Stimulated activated CD8-positive, alpha-beta memory T cell treated with anti-CD3 and anti-CD28 coated beads, Interleukin-12 subunit alpha, Interleukin-12 subunit beta, amount 100 ng/mL, for 4 hours (primary cell): ENCODE measurements at places on chromosomes 12 and 14.

DNA sequence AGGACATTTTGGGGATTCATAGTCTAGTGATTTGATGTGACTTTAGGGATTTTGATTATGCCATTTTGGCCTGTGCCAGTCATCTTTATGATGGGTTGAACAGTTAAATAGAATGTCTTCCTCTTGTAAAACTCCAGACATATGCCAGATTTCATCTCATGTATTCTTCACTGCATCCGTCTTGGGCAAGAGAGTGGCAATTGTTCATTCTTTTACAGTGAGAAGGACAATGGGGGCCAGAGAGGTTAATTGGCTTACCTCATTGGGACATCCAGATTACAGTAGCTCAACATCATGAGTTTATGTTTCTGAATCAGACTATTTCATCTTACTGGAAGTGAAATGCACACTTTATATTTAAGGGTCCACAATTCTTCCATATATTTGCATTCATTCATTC is 108.2 kb upstream of the SLC38A2 start:
- no peak for DNase-seq

DNA sequence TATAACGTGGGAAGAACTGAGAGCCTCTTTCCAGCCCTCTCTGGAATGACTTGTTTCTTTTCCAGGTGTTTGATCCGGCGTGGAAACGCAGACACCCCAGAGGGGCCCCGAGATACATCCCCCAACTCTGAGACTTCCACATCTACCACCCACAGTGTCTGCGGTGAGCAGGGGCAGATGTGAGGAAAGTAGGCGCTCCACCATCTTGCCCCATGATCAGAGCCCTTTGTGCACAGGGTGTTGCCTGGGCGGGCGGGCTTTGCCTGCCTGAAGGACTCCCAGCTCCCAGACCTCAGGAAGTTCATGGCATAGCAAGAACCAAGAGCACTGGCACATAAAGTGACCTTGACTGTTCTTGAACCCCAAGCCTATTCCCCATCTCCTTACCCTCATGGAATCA is 2.8 kb downstream of the CARMIL3 start:
- no peak for DNase-seq

DNA sequence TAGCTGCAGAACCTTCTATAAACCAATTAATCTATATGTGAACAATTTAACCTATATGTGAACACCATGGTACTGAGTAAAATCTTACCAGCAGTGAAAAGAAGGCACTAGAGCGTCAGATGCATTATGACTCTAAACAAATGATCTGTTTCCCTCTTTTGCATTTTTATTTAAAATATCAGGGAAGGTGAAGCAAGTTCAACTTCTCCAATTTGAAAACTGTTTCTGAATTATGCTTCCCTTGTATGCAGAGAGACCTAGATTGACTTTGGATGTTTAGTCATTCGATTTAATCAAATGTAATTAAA is 80.9 kb downstream of the DAD1 start:
- no peak for DNase-seq

DNA sequence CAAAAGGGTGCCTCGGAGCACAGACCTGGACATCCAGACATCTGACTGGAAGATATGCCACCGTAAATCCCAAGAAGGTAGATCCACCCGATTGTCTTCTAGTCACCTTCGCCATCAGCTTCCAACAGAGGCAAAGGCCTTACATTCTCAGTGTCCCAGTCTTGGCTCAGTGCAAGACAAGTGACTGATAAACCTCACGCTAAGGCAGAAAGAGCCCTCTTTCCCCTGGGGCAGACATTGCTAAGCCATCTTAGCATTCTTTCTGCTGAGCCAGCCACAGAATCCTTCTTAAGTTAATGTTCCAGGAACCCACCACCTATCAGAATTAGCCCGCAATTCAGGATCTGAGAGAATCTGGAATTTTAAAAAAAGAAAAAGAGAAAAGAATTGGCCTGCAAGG is 4.3 kb upstream of the PLEKHG6 start:
- no peak for DNase-seq

GRCh38 chr14:105268736-105269354 is 20.5 kb downstream of the BTBD6 start:
- no peak for DNase-seq

DNA sequence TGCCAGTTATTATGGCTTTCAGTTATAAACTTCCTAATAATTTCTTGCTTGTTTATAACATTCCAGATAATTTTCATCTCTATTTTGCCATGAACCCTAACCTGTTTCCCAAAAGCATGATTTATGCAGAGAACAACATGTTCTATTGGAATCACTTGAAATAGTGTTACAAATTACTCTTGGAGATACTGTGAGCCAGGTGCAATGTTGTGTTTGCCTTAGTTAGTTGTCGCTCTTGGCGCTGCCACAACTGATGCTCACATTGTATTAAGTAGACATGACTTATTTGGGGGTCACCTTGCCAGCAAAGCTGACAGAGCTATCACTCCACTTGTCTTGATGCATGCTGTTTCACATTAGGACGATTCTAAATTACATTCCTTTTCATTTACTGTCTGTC is 49.4 kb downstream of the TSPAN8 start:
- DNase-seq: no peak

GRCh38 chr12:27003421-27004381 is 10.5 kb downstream of the TM7SF3 start:
- DNase-seq: no peak

GRCh38 chr14:91310606-91311283 is 66.2 kb upstream of the GPR68 start:
- DNase-seq: no peak

DNA sequence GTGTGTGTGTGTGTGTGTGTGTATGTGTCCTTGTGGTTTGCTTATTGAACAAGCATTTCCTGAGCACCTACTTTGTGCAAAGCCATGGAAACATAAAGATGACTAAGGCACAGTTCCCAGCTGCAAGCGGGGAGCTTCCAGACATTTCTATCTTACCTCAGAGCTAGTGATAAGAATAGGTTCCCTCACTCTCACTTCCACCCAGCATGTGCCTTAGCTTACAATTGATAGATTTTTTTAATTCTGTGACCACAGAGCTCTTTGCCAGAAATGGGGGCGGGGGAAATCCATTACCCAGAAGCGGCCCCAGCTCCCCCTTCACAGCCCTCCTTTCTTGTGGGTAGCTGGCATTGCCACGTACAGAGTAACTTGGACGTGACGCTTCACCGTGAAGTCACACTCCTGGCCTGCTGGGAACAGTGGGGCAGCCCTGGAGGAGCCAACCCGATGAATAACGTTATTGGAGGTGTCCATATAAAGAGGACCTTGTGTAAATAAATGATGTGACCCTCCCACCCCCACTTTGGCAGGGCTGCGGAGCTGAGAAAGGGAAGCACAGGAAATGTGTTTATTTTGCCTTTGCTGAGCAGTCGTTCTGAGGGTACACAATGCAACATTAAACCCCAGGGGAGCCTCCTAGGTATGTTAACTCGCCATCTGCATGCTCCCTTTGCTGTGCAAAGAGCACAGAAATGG is 238.9 kb downstream of the CHST11 start:
- DNase-seq: peak; percentile 55

DNA sequence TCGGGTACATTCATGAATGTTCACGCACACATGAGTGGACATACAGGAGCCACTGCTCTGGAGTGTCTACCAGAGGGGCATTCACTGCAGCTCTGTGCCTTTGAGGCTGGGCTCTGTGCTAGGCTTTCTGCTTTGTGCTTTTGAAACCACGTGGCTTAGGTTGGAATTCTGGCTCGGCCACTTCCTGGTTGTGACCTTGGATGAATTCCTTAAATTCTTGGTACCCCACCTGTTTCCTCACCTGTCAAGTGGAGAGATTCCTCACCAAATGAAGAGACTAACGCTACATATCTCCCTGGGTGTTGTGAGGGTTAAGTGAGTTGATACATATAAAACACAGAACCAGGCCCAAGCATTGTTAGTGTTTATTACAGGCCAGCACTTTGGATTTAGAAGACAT is 842.8 kb downstream of the VRK1 start:
- no peak for DNase-seq

DNA sequence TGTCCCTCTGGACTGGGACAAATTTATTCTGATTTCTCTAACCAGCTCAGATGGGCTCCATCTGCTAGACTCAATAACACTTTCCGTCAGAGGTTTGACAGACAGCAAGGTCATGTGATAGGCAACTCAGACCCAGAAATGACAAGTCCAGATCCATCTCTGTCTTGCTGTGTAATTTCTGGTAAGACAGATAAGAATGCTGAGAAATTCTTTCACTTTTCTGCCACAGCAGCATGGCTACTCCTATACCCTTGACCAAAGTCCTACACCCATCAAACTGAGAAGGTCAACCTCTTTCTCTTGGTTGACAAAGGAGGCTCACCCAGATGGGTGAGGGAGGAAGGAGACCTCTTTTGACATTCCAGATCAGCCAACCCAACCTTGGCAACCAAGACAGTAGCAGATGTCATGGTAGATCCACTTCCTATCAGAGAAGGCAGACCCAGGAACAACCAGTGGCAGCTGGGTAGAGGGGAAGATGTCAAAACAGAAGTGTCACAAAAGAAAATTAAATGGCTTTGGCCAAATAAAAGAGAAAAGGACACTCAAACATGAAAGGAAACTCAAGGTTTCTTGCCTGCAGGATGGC is 36.9 kb upstream of the PRKAB1 start:
- no peak for DNase-seq

DNA sequence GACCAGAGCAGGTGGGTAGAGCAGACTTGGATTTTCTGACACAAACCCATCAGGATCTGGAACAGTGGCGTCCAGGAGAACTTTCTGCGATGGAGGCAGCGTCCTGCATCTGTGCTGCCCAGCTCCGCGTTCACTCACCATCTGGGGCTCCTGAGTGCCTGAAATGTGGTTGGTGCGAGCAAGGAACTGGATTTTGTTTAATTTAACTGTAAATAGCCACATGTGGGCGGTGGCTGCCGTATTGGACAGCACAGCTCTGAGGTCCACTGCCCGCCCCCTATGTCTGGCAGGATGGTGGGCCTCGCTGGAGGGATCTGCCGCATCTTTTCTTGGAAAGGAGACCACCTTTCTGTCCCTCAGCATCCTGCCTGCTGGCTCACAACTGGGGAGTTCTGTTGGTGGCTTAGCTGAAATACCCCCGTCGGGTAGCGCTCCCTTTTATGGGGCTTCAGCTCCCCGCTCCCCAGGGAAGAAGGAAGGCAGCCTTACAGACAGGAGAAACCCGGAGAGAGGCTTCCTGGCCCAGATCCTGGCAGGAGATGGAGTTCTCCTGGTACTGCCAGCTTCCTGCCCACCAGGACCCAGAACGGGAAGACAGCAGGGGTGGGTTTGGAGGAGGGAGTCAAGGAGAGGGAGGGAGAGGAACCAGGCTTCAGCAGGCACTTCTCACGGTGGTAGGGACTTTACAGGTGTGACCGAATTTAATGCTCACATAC is 184.9 kb upstream of the PRMT8 start:
- DNase-seq: no peak

DNA sequence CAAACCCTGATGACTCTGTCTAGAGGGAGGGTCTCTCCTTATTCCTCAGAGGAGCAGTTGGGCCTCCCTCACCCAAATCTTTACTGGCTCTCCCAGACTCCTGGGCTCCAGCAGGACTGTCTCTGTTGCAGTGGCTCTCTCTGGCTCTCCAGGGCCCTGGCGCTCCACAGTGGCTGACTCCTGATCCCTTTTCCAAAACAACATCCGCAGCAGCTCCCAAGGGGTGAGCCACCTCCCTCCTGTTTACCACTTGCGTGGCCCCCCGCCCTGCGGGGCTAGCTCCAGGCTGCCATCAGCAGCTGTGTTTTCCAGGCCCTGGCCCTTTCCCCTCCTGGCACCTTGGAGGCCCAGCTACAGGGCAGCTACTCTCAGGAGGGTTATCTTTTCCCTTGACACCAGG is 123.5 kb downstream of the CALM1 start:
- no peak for DNase-seq

DNA sequence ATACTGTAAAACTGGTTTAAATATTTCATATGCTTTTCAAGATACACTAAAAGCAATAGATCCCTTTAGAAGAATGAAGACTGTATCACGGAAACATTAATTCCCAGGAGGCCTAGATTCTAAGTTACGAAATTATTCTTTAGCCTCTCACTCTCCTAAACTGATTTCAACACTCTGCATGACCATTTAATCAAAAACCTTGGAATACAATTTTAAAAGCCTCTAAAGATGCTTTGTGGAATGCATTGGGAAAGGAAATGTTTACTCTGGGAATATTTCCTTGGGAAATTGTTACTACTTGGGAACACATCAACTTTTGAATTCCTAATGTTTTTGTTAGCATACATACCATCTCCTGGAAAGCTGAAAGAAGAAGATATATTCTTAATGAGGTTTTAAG is 255.7 kb upstream of the FAR2 start:
- no peak for DNase-seq

DNA sequence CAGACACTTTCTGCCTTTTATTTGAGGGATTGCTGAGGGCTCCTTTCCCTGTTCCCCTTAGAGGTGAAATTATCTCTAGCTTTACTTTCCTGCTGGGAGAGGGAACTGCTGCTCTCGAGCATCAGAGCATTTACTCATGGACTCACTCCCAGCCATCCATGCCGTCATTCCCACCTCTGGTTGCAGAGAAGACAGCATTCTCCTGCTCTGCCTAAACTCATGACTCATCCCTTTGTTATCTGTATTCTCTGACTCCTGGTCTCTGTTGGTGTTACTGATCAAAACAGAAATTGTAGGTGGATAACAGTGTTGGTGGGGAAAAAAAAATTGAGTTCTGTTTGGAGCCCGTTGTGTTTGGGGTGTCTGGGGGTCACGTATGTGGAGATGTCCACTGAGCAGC is 159.3 kb downstream of the TTC8 start:
- no peak for DNase-seq

DNA sequence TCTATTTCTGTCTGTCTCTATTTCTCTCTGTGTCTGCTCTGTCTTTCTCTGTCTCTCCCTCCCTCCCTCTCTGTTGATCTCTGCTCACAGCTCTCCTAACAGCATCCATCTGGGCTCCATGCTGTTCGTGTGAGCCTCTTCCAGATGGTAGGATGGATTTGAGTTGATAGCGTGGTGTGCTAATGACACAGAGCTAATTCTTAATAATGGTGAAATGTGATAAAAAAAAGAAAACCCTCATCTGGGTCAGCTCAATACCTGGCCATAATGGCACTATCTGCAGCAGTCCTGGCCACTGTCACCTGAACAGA is 96.4 kb downstream of the AACS start:
- DNase-seq: no peak

GRCh38 chr12:49131894-49132461 is 783 bp upstream of the TUBA1B start:
- DNase-seq: no peak

GRCh38 chr14:103136388-103137271 is 13.4 kb downstream of the TNFAIP2 start:
- DNase-seq: no peak

- no peak for DNase-seq
Measured at GRCh38 chr12:24751181-24751580, 197.7 kb downstream of the BCAT1 start.

DNA sequence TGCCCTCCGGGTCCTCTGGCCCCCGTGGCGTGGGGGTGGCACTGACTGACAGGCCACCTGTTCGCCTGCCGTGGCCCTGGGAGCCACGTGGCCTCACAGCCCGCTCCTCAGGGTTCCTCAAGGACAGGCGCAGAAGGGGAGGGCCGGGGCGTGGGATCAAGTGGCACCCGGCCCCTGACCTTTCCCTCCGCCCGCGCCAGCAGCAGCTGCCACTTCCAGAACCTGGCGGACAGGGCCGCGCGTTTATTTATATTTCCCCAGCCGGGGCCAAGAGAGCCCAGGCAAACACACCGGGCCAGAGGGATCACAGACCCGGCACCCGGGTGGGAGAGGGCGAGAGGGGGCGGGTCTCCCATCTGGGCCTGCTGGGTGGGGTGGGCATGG is 92.6 kb downstream of the RFLNA start:
- no peak for DNase-seq

- no peak for DNase-seq
Measured at GRCh38 chr14:95264271-95264973, 55.3 kb downstream of the CLMN start.

- DNase-seq: no peak
Measured at GRCh38 chr12:84512751-84513150, 399.8 kb downstream of the SLC6A15 start.
